ENCODE measurements at places on chromosomes 11 and 22.
A peak's percentile ranks its signal among the peaks of the same experiment; 100 is the strongest.

- no peak for DNase-seq
These were observed 42.1 kb downstream of the RTL6 start for GRCh38 chr22:44455963-44456358.

GRCh38 chr22:37244114-37244921 is at the start of gene RAC2:
RAC2 (minus strand) TSS chr22:37244269; CDS start chr22:37244148, 121 bp downstream.
- DNase-seq = peak; percentile 86

DNA sequence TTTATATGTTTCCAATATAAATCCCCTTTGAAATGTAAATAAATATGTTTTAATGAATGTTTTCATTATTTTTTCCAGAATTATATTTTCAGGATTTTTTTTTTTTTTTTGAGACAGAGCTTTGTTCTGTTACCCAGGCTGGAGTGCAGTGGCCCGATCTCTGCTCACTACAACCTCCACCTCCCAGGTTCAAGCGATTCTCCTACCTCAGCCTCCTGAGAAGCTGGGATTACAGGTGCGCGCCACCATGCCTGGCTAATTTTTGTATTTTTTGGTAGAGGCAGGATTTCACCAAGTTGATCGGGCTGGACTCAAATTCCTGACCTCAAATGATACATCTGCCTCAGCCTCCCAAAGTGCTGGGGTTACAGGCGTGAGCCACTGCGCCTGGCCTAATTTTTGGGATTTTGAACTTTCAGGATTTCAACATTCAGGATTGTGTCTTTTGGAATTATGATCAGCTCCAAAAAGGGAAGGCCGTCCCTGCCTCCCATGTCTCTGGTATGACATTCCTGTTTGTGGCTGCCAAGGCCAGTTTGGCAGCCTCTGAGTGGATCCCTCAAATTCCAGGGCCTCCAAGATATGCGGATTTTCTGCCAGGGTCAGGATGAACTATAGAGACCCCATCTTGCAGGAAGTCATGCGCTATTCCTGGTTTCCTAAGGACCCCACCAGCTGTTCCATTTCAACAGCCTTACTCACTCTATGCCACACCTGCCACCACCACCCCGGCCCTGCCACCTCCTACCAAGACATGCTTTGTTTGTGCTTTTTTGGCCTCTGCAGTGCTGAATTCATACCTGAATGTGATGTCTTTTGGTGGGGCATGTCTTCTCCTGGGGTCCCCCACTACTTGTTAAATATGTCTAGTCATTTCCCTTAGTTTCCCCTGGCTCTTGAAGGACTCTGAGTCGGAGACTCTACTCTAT is 21.9 kb upstream of the TMPRSS4 start:
- no peak for DNase-seq

GRCh38 chr11:45176996-45177395 is 30.6 kb downstream of the PRDM11 start:
- no peak for DNase-seq

- DNase-seq = no peak
These were observed 218.8 kb downstream of the HIPK3 start for GRCh38 chr11:33475993-33476392.

- DNase-seq = no peak
These were observed 1.3 kb downstream of the CSKMT start for GRCh38 chr11:62666259-62666926.

- DNase-seq = peak; percentile 21
These were observed 564 bp downstream of the THAP12 start for GRCh38 chr11:76380159-76380976.

DNA sequence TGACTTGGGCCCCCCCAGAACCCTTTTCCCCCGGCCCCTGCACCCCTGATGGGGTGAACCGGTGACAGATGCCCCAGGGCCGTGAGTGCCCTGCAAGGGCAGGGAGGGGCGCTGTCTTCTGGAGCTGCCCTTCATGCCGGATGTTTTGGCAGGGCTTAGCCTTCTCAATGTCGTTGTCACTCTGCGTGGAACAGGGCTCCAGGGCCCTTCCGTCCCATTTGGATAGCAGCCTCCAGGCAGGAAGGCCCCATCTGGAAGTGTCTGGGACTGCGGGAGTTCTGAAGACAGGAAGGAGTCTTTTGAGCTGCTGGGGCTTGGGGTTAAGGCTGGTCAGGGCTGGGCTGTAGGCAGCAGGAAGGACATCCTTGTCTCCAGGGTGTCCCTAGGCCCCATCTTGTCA is 4.6 kb downstream of the FRMD8 start:
- no peak for DNase-seq

GRCh38 chr11:76744186-76745043 is 38.7 kb upstream of the TSKU start:
- no peak for DNase-seq

- DNase-seq = no peak
These were observed 382.1 kb downstream of the KCNA4 start for GRCh38 chr11:29634744-29635143.

GRCh38 chr11:79670882-79671281 is 230.1 kb upstream of the TENM4 start:
- no peak for DNase-seq

- no peak for DNase-seq
These were observed 28.1 kb upstream of the DGCR8 start for GRCh38 chr22:20051927-20052308.

DNA sequence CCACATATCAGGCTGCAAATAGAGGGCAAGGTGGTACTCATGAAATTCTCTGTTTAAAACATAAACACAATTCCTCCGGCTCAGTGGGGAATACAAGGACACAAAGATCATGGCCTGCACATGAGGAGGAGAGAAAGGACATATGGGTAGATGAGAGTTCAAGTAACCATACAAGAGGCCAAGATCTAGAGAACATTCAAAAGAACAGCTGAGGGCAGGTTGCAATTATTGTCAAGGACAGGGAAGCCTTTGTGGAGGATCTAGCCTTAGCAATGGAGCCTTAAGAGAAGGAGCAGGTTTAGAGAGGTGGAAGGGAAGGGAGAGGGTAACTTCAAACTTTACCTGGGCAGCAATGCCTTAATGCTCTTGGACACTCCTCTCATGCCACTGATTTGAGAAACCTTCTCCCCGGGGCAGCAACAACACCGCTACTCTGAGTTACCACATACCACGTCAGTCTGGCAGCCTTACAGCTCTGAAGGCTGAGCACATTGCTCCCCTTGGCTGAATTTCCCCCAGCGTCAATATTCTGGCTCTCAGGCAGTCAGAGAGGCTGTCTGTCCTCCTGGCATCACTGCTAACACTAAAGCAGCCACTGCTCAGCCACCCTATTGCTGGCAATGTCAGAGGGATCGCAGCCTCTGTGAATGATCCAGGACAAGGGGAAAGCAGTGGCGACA is 55.5 kb downstream of the CLPB start:
- no peak for DNase-seq

DNA sequence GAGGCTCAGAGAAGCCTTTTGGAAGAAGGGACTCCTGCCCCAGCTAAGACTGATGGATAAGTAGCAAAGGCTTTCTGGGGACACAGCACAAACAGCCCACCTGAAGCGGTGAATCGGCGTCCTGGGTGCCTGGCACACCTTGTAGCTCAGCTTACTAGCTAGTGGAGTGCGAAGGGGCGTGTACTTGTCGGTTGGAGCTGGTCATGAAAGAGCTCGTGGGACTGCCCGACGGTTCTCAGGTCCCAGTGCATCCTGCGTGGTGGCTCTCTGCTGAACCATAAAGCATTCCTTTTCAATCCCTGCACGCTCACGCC is 690 bp upstream of the UVRAG start:
- DNase-seq = no peak

DNA sequence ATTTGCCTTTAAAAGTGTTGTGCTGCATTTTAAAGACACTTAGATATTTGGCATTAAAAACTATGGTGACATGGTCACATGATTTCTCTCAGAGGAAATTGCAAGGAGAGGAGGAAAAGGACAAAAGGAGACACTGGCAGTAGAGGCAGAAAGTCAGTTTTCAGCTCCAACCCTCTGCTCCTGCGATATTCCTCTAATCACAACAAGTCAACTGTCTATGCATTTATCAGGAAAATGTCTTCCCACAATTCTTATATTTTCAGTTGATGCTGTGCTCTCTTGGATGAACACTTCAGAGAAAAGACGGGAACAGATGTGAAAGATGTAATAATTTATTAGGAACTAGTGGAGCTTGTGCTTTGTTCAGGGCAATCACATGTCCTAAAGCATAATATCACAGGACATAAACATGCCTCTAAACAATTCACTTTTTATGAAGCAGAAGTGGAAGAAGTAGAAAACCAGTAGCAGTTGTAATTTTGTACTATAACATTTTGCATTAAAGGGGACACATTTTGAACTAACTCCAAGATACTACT is 340.8 kb upstream of the PITPNB start:
- DNase-seq = no peak

Data from activated CD8-positive, alpha-beta memory T cell treated with anti-CD3 and anti-CD28 coated beads for 1 hour (primary cell).